ENCODE measurements at places on chromosomes 6 and 20. TPM values are rescaled to one million over a fixed set of nuclear protein-coding genes. Genes with fewer than 3 reads are reported as not detected.

- DNase-seq, result no peak
- H3K4me3 ChIP-seq, result no peak overlapping the region
- H3K4me1 ChIP-seq, result no peaks in the 10 kb centered on the region
- no peak overlapping the region for H3K27ac ChIP-seq
- H3K36me3 ChIP-seq, result no peaks in the 10 kb centered on the region
Measured at GRCh38 chr20:32495949-32496348, 89.2 kb downstream of the NOL4L start.

The KCNS1 gene
- total RNA-seq, result not detected

GRCh38 chr20:49846206-49846807, 33.7 kb downstream of the SLC9A8 start:
- peaks cover 25% of the 10 kb centered on the region for H3K36me3 ChIP-seq
- peaks cover 18% of the 10 kb centered on the region for H3K4me1 ChIP-seq
- H3K4me3 ChIP-seq, result no peak overlapping the region
- no peak overlapping the region for H3K27ac ChIP-seq
- no peaks in the 10 kb centered on the region for H3K27me3 ChIP-seq

DNA sequence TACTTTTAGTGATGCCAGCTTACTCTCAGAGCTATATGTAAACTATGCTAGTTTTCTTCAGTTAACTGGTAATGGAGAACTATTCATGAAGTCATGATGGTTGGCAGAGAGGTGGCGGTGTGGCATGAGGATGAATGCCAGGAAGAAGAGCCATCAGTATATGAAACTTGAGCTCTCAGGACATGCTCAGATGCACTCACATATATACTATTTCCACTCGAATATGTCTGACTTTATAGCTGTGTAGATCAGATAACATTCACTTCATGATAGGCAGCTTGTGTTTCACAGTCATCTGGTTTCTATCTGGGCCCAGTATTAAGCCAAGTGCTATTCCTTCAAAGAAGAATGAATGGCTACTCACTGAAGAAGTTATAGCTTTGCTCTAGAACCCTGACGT, 46.2 kb upstream of the CEP85L start:
- no peak overlapping the region for H3K27ac ChIP-seq
- H3K4me1 ChIP-seq, result peaks cover 34% of the 10 kb centered on the region
- no peak overlapping the region for H3K4me3 ChIP-seq
- no peak for DNase-seq
- H3K36me3 ChIP-seq, result no peaks in the 10 kb centered on the region

The LATS1 gene
- total RNA-seq, result 17.0 TPM

DNA sequence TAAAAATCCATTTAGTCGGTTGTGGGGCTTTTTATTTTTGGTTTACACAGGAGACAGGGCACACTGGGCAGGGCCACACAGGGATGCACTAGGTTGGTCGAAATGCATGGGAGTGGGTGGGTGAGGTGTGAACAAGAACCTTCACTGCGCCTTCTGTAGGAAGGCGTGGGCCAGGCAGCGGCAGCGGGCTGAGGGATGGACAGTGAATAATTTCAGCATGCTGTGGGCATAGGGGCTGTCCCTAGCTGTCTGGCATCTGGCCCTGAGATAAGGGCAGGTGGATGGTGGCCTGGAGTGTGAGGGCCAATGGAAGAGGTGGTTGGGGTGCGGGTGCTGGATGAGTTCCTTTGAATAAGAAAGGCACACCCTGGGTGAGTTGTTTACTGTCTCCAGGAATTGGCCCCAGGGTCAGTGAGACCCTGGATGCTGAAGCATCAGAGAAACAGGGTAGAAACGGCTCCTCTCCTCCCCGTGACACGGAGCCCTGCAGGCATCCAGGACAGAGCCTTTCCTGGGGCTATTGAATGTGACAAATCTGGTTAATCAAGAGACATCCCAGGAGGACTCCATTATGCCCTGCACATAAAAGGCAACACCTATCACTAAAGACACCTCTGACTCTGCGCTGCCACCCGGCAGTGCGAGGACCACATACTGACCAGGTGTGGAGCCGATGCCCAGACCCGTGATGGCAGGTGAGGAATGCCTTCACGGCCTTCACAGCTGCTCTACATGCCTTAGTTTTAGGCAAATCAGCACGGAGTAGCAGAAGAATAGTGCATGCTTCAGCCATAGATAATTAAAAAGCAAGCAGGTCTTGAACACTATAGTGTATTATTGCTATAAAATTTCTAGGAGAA, 123.0 kb upstream of the SNX9 start:
- H3K27ac ChIP-seq, result no peak overlapping the region
- DNase-seq, result no peak
- no peaks in the 10 kb centered on the region for H3K4me1 ChIP-seq

- H3K4me3 ChIP-seq, result no peak overlapping the region
- no peaks in the 10 kb centered on the region for H3K4me1 ChIP-seq
- H3K36me3 ChIP-seq, result no peaks in the 10 kb centered on the region
Measured at GRCh38 chr6:88124925-88125557, 41.1 kb downstream of the CNR1 start.

- no peaks in the 10 kb centered on the region for H3K36me3 ChIP-seq
- H3K4me1 ChIP-seq, result no peaks in the 10 kb centered on the region
- H3K27ac ChIP-seq, result no peak overlapping the region
- H3K27me3 ChIP-seq, result peaks cover 83% of the 10 kb centered on the region
Measured at GRCh38 chr20:64162239-64162910, 1.9 kb upstream of the MYT1 start.

GRCh38 chr6:152160346-152160745, 352.9 kb downstream of the ESR1 start:
- H3K27ac ChIP-seq, result peak overlapping the region; percentile 63
- H3K4me3 ChIP-seq, result no peak overlapping the region
- peaks cover 14% of the 10 kb centered on the region for H3K4me1 ChIP-seq
- H3K27me3 ChIP-seq, result no peaks in the 10 kb centered on the region
- no peaks in the 10 kb centered on the region for H3K36me3 ChIP-seq
- DNase-seq, result no peak

GRCh38 chr6:17591287-17591686, 8.8 kb upstream of the FAM8A1 start:
- H3K36me3 ChIP-seq, result no peaks in the 10 kb centered on the region
- H3K4me1 ChIP-seq, result no peaks in the 10 kb centered on the region
- no peak for DNase-seq
- H3K4me3 ChIP-seq, result no peak overlapping the region
- H3K27me3 ChIP-seq, result no peaks in the 10 kb centered on the region
- H3K27ac ChIP-seq, result no peak overlapping the region

GRCh38 chr6:155287762-155288161, 23.9 kb downstream of the CLDN20 start:
- DNase-seq, result no peak
- no peaks in the 10 kb centered on the region for H3K27me3 ChIP-seq
- H3K4me3 ChIP-seq, result no peak overlapping the region

GRCh38 chr6:1409774-1410465, 20.5 kb downstream of the FOXF2 start:
- H3K27ac ChIP-seq, result no peak overlapping the region
- H3K4me1 ChIP-seq, result no peaks in the 10 kb centered on the region
- H3K27me3 ChIP-seq, result no peaks in the 10 kb centered on the region
- H3K4me3 ChIP-seq, result no peak overlapping the region
- no peaks in the 10 kb centered on the region for H3K36me3 ChIP-seq

- DNase-seq, result peak; percentile 54
- no peak overlapping the region for H3K4me3 ChIP-seq
- no peaks in the 10 kb centered on the region for H3K36me3 ChIP-seq
- H3K4me1 ChIP-seq, result peaks cover 11% of the 10 kb centered on the region
- H3K27me3 ChIP-seq, result no peaks in the 10 kb centered on the region
Measured at GRCh38 chr6:34227761-34228421, 8.8 kb upstream of the HMGA1 start.

GRCh38 chr20:37808233-37809070, 94.5 kb upstream of the VSTM2L start:
- peaks cover under 1% of the 10 kb centered on the region for H3K36me3 ChIP-seq
- no peaks in the 10 kb centered on the region for H3K4me1 ChIP-seq
- no peak for DNase-seq
- H3K27ac ChIP-seq, result no peak overlapping the region
- H3K27me3 ChIP-seq, result no peaks in the 10 kb centered on the region

The SEL1L2 gene
- total RNA-seq, result not detected

The IER3 gene
- total RNA-seq, result 0.24 TPM

GRCh38 chr6:104159045-104159618, 700.6 kb downstream of the HACE1 start:
- H3K36me3 ChIP-seq, result no peaks in the 10 kb centered on the region
- no peak overlapping the region for H3K27ac ChIP-seq
- H3K4me1 ChIP-seq, result no peaks in the 10 kb centered on the region

- no peaks in the 10 kb centered on the region for H3K36me3 ChIP-seq
- H3K4me1 ChIP-seq, result peaks cover 16% of the 10 kb centered on the region
- H3K4me3 ChIP-seq, result no peak overlapping the region
- no peak overlapping the region for H3K27ac ChIP-seq
- DNase-seq, result no peak
- H3K27me3 ChIP-seq, result no peaks in the 10 kb centered on the region
Measured at GRCh38 chr6:170516783-170517616, 36.1 kb downstream of the PSMB1 start.

The VPS16 gene
- 17.3 TPM for total RNA-seq

The DOK5 gene
- 12.7 TPM for total RNA-seq

GRCh38 chr6:52540286-52540902, 36.5 kb downstream of the TRAM2 start:
- no peaks in the 10 kb centered on the region for H3K36me3 ChIP-seq
- DNase-seq, result no peak
- H3K27me3 ChIP-seq, result no peaks in the 10 kb centered on the region
- H3K4me3 ChIP-seq, result no peak overlapping the region

The MEI4 gene
- not detected for total RNA-seq

- H3K4me3 ChIP-seq, result no peak overlapping the region
- no peak for DNase-seq
- no peak overlapping the region for H3K27ac ChIP-seq
- no peaks in the 10 kb centered on the region for H3K4me1 ChIP-seq
- no peaks in the 10 kb centered on the region for H3K27me3 ChIP-seq
- no peaks in the 10 kb centered on the region for H3K36me3 ChIP-seq
Measured at GRCh38 chr6:23368557-23368956, 757.5 kb upstream of the NRSN1 start.

GRCh38 chr6:31386977-31387376, 16.4 kb upstream of the MICA start:
- H3K4me1 ChIP-seq, result no peaks in the 10 kb centered on the region
- no peak overlapping the region for H3K4me3 ChIP-seq
- H3K27me3 ChIP-seq, result no peaks in the 10 kb centered on the region
- DNase-seq, result no peak
- no peaks in the 10 kb centered on the region for H3K36me3 ChIP-seq
- H3K27ac ChIP-seq, result no peak overlapping the region

DNA sequence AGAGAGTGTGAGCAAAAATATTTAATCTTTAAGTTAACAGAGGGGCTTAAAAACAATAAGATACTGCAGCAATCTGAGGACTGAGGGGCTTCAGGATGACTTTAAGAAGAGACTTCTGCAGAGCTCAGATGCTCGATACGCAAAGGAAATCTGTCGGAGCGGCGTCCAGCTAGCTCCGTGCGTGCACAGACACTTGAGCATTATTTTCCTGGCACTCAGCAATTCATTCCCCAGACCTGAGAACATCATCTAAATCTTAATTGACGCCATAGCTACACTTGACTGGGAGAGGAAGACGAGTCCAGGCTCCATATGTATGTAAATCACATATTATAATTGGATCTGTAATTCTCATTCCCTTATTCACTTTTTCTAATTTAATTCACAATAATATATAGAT, 228.2 kb downstream of the SOD2 start:
- H3K27ac ChIP-seq, result no peak overlapping the region
- no peaks in the 10 kb centered on the region for H3K4me1 ChIP-seq
- H3K27me3 ChIP-seq, result no peaks in the 10 kb centered on the region
- no peak overlapping the region for H3K4me3 ChIP-seq

The SMOC2 gene
- total RNA-seq, result 7.2 TPM
